ENCODE measurements at places on chromosomes 7 and 10.
A peak's percentile ranks its signal among the peaks of the same experiment; 100 is the strongest.

- no peak for DNase-seq
These were observed 137.4 kb upstream of the PPIF start for GRCh38 chr10:79209831-79210230.

- no peak for DNase-seq
These were observed 17.8 kb upstream of the AKAP9 start for GRCh38 chr7:91922857-91923256.

DNA sequence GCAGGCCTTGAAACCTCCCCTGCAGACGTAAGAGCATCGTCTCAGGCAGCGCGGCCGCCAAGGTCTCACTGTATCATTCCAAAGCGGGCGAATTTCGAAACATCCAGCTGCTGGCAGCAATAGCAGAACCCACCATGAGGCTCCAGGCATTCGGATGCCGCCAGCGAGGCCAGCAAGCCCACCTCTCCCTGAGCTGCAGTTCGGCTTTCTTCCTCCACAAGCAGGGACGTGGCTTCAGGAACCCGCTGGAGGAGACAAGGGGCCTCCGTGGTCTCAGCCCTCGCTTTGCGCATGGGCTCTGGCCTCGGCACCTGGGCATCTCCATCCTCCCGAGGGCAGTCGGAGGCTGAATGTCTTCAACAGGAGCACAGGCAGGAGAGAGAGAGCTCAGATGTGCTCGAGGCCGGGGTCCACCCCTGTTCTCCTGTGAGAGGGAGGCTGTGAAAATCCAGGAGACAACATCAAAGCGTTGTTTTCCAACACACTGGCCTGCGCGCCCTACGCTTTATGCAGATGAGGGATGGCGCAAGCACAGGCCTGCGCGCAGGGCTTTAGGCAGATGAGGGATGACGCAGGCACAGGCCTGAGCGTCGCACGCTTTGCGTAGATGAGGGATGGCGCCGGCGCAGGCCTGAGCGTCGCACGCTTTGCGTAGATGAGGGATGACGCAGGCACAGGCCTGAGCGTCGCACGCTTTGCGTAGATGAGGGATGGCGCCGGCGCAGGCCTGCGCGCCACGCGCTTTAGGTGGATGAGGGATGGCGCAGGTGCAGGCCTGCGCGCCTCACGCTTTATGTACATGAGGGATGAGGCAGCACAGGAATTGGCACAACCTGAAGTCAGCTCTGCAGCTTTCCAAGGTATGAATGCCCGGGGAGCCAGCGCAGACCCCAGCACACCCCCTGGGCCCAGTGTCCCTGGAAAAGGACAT, 103.2 kb downstream of the WDR37 start:
- DNase-seq, result no peak

GRCh38 chr10:38076687-38077086, 17.4 kb upstream of the ZNF37A start:
- DNase-seq, result no peak

- no peak for DNase-seq
These were observed 32.5 kb upstream of the DOCK1 start for GRCh38 chr10:126872768-126873167.

GRCh38 chr7:143892527-143893300, 9.3 kb downstream of the TCAF1 start:
- peak; percentile 75 for DNase-seq

DNA sequence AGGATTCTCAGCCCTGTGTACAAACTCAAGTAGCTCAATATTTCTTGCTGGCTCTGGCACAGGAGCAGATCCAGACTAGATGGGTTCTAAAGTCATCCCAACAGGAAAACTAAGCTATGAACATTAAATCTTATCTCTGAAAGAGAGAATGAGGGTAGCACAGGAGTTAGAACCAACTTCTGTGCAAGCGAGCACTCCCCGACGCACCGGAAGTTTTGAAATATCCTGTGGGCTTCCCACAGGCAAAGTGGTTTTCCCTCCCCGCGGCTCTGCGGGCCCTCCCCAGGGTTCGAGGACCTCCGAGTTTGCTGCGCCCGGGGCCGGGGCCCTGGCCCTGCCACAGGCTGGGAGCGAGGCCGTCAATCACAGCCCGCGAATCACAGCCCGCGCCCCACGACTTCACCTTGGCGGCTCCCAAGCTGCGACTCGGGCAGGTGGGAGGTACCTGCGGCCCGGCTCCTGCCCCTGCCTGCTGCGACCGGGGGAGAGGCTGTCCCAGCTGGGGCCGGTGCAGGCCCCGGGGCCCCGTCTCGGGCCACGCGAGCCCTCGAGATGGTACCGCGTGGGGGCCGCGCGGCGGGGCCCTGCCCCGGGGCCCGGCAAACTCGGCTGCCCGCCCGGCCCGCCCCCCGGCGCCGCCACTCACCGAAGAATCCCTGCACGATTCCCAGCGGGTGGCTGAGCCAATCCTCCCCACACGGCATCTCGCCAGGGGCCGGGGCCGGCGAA, 598 bp downstream of the MCMBP start:
- no peak for DNase-seq

GRCh38 chr10:79195091-79195923, 126.5 kb downstream of the ZMIZ1 start:
- DNase-seq, result peak; percentile 5

GRCh38 chr7:80942261-80943041, 23.6 kb upstream of the SEMA3C start:
- no peak for DNase-seq

GRCh38 chr10:1123198-1123597, 67.0 kb downstream of the WDR37 start:
- no peak for DNase-seq

- DNase-seq, result no peak
These were observed 198.4 kb downstream of the PCLO start for GRCh38 chr7:82964150-82964882.

- DNase-seq, result no peak
These were observed 250.9 kb downstream of the TWIST1 start for GRCh38 chr7:18866359-18867036.

DNA sequence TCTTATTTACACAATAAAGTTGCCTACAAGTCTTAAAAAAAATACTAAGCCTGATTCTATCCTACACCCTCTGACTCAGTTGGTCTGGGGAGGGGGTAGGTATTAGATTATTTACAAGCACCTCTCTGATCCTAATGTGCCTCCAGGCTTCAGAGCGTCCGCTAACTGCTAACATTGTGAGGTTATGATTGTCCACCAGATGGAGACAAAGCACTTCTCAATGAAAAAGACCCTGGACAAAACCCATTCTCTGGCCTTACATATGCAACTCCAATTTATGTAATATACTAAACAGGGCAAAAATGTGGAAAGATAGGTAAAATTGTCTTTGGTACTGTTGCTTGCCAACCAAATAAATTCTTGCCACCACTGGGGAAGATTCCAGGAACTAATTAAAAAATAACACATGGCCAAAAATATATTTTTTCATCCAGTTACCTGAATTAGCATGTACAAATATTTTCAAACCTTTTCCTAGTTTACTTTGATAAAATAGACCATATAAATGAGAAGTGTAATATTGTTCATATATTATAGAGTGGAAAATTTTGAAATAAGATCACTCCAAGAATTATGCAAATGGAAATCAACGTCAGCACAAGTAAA, 92.4 kb downstream of the KIF20B start:
- peak; percentile 13 for DNase-seq

DNA sequence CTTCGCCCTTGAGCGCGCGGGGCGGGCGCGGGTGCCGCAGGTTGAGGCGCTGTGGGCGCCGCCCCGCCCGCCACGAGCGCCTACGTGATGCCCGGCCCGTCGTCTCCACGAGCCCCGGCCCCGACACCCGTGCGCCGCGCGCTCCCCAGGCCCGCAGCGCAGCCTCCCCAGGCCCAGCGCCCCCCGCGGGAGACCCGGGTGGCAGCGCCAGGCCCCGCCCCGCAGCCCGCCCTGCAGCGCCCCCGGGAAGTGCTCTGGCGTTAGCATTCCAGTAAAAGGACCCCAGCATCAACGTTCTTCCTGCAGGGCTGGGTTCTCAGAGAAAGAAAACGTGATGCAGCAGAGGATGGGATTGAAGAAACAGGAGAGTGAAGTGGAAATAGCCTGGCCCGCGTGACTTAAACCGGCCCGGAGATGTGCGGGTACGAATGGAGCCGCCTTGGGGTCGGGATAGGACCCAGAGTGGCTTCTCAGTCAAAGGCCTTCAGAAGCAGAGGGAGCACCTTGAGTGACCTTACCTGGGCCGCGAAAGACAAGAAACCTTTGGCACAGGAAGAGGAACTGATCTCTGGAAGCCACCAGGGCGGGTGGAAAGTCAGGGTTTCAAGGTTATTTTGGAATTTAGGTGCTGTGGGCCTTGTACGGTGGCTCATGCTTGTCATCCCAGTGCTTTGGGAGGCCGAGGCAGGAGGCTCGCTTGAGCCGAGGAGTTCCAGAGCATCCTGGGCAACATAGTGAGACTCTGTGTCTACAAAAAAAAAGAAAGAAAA, 1.8 kb downstream of the PFKP start:
- no peak for DNase-seq

DNA sequence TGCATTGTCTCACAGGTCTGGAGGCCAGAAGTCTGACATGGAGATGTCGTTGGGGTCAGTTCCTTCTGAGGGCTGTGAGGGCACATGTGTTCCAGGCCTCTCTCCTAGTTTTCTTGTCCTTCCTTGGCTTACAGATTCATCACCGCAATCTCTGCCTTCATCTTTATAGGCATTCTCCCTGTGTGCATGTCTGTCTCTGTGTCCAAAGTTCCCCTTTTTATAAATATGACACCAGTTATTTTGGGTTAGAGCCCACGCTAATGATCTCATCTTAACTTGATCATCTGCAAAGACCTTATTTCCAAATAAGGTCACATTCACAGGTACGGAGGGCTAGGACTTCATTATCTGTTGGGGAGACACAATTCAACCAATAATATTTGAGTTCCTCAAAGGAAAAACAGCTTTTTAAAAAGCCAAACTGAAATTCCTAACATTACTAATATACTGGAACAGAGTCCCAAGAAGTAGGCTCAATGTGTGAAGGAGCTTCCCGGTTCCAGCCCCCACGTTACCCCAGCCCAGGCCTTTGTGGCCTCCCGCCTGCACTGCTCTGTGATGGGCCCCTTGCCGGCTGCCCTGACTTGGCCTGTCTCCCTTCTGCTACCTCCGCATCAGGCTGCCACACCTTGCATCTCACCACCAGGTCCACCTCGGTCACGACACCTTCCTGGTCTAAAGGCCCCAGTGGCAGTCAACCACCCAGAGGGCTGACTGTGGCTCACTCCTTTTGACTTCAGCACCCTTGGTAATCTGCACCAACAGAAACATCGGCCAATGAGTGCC, 142.7 kb downstream of the KCNMA1 start:
- no peak for DNase-seq

- DNase-seq, result no peak
These were observed 275.2 kb downstream of the LRRTM3 start for GRCh38 chr10:67200913-67201564.

DNA sequence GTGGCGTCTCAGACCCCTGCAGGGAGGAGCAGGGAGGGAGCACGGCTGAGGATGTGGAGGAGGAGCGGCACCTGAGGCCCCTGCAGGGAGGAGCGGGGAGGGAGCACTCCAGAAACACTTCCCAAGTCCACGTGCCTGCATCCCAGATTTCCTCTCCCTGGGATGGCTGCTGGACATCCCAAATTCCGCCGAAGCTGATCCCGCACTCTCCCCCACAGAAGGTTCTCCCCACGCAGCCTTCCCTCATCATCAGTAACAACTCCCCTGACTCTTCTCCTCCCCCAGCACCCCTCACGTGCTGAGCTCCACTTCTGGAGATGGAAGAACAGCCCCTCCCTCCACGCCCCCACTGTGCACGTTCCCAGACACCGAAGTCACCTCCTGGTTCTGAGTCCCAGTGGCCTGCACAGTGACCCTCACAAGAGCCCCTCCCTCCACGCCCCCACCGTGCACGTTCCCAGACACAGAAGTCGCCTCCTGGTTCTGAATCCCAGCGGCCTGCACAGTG, 17.8 kb upstream of the FOXL3 start:
- no peak for DNase-seq

DNA sequence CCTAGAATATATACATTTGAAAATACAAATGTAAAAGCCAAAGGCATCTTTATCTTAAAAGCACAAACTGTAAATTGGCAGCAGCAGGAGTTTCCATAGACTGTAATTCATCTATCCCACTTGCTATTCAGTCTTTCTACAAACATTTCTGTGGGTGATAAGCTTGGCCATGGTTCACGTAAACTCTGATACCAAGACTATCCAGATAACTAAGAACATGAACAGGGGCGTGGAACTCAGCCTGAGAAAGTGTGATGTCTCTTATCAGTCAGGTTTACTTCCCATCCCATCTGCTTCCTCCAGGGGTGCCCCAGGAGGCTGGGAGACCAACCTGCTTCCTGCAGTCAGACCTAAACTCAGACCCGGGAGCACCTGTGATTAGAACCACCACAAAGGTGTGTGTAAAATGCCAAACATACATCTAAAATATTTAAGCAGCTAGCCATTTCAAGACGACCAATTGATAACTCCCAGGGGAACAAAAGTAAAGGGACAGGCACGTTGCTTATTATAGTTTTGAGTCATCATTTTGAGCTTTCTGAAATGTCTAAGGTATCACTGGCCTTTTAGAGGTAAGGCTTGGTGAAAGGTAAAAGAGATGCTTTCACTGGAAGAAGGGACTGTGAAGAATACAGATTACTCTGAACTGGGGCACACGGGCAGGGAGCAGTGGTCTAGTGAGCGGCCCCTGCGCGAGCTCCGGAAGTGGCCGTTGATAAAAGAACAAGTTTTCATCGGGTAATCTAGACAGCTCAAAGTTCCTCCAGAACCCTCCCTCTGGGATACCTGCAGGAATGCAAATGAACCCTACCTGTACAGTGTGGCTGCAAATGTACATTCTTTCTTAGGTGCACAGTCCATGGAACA, 51.5 kb downstream of the RSU1 start:
- no peak for DNase-seq

GRCh38 chr7:74258639-74259038, 4.4 kb upstream of the RFC2 start:
- DNase-seq, result no peak

DNA sequence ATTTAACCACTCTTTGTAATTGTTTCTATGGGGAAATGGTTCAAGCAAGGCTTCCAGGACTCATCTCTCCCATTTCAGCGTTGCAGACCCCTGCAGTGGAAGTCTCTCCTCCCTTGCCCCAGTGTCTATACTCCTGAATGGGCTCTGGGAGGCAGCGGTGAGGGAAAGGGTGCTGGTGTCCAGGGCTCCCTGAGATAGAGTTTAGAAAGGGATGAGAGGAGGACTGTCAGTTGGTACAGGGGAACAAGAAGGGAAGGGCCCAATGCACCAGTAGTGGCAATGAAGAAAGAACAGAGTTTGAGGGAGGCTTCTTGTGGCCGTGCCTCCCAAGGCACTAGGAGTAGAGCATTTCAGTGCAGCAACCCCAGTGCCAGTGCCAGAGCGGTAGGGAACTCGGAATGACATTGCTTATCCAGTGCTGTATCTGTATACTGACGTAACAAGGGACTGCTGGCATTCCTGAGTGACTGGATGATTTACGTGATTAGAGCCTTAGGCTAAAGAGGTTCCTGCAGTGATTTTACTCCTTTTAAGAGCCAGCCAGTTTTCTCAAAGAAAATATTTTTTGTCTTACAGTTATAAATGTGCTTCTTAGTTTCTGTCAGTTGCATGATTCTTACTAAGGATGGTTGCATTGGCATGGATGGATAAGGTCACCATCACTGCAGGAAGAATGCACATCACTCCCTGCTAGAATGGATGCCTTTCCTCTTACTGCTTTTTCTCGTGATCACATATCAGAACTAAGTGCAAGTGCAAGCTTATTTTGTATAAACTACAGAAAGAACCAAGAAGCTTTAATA, 28.0 kb downstream of the PRPF18 start:
- no peak for DNase-seq
